ENCODE measurements at places on chromosomes 5 and 9.

- no peak for DNase-seq
These were observed 355.7 kb upstream of the IRX2 start for GRCh38 chr5:3107156-3107611.

- peak; percentile 89 for DNase-seq
These were observed 1.1 kb upstream of the SPRY4 start for GRCh38 chr5:142325725-142326479.

GRCh38 chr5:40503439-40503838, 176.3 kb upstream of the PTGER4 start:
- no peak for DNase-seq

GRCh38 chr9:92715488-92716231, 45.7 kb upstream of the IPPK start:
- no peak for DNase-seq

DNA sequence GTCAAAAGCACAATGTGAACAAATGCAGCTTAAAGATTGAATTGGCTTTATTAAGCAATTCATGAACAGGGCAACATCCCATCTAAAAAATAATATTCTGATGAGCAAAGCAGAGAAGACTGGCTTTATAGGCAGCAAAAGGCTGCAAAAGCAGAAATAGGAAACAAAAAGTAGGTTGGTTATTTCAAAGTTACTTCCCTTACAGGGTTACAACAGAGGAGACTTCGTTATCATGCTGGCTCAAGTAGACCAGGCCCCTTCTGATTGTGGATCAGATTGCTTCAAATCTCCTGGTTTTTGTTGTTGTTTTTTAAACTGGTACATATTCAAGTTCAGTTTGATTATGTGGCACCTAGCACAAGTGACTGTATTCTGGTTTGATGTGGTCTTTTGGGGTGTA, 73.1 kb downstream of the MAN2A1 start:
- DNase-seq: no peak

DNA sequence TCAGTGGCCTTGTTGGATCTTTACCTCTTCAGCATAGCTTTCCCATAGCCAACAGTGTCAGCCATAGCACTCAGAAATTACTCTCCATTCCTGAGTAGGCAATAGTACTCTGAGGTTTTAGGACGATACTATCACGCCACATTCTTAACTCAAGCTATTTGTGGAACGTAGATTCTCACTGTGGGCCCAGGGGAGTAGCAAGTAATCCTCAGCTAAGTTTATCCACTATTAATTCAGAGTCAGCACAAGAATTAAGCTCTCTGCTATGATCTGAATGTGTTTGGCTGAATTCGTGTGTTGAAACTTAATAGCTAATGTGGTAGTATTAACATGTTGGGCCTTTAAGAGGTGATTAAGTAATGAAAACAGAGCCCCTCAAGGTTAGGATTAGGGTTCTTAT, 858.8 kb upstream of the NUDT12 start:
- DNase-seq: no peak

- DNase-seq: no peak
These were observed 79.4 kb upstream of the ADRB2 start for GRCh38 chr5:148746826-148747535.

GRCh38 chr5:152736906-152737305, 331.8 kb upstream of the NMUR2 start:
- no peak for DNase-seq

DNA sequence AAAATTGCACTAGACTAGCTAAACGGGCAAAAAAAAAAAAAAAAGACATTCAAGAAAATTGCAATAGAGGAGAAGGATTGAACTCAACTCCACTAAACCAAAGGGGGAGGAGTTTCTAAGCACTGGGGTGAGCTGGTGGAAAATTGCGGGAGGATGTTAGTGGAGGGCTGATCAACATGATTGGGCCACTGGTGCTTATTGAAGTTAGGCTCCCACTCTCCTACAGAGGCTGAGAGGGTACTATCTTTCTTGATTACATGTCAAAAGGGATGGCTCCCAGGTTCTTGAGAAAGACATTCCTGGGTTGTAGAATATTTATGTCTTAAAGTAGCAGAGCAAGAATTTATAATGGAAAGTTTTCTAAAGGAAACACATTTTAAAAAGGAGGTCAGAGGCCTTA, 38.0 kb downstream of the CAMK4 start:
- no peak for DNase-seq

- no peak for DNase-seq
These were observed 406.6 kb downstream of the CTNND2 start for GRCh38 chr5:11497651-11498050.

- no peak for DNase-seq
These were observed 68.6 kb downstream of the MAPKAP1 start for GRCh38 chr9:125638239-125639045.

DNA sequence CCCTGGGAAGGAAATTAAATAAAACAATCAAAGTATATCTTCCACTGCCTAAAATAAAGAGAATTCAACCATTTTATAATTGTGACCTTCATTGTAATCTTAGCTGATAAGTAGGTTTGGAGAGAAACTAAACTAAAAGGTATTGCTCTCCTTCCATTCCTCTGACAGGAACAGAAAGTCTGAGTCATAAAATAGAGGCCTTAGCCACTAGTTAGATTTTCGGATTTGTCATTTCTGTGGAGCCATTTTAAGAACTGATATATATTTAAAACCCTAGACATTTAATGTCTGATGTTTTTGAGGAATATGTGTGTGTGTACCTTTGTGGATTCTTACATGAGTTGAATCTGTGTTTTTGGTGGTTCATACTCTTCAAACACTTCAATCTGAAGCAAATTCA, 11.8 kb upstream of the TMC1 start:
- DNase-seq: no peak

GRCh38 chr9:75938946-75939345, 48.5 kb downstream of the PCSK5 start:
- DNase-seq: no peak

- no peak for DNase-seq
These were observed 29.9 kb downstream of the PTGES start for GRCh38 chr9:129722913-129723312.

- no peak for DNase-seq
These were observed 81.1 kb downstream of the SEC61B start for GRCh38 chr9:99303177-99303576.

- DNase-seq: no peak
These were observed at the start of gene SPINK14 for GRCh38 chr5:148168246-148168645. TSS of gene SPINK14 (plus strand) at chr5:148168546. CDS start at chr5:148169733, 1,187 bp downstream.

DNA sequence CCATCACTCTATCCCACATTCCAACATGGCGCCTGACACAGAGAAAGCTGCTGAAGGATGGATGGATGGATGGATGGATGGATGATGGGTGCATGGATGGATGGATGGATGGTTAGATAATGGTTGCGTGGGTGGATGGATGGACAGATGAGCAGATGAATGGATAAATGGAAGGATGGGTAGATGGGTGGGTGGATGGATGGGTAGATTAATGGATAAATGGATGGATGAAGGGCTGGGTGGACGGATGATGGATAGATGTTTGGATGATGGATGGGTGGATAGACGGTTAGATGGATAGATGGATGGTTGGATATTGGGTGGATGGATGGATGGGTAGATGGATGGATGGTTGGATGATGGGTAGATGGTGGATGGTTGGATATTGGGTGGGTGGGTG, 4.5 kb downstream of the LCN12 start:
- no peak for DNase-seq

DNA sequence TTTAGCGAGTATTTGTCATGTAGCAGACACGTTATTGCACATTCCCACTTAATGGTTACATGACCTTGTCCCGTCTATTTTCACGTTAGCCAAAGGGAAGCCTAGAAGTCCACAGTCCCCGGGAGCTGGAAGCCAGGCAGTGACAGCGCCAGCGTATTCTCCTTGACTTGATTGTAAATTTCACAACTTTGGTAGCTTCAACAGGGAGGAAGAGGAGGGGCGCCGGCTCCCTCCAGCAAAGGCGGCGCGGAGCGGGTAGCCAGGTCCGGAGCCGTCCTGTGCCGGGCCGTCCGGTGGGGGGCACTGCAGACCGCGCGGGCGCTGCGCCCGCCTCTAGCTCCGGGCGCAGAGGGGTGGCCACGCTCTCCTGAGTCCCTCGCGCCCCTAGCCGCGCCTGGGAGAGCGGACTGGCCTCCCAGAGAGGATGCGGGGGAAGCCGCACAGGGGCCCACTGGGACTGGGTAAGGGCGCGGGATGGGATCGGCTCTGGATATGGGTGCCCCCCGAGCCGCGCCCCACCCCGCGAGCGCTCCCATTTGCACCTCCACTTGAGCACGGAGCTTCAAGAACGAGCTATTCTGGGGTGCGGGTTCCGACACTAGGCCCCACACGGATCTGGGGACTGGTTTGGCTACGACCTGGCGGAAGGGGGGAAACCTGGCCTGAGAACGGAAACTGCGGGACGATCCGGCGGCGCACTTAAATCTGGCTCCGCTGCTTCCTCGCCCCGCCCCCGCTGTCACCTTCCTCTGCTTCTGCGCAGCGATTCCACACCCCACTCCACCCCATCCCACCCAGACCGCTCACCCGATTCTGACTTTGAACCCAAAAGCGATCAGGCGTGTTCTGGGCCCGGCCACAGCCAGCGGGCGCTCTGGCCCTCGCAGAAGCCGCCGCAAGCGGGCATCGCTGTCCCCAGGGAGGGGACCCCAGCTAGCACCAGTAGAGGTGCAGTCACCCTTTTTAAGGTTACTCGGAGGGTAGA, 23.8 kb downstream of the KLF4 start:
- DNase-seq: peak; percentile 93

DNA sequence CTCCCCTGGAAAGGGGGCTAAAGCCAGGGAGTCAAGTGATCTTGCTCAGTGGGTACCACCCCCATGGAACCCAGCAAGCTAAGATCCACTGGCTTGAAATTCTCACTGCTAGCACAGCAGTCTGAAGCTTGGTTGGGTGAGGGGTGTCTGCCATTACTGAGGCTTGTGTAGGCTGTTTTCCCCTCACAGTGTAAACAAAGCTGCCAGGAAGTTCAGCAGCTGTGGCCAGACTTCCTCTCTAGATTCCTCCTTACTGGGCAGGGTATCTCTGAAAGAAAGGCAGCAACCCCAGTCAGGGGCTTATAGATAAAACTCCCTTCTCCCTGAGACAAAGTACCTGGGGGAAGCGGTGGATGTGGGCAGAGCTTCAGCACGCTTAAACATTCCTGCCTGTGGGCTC, 17.1 kb upstream of the EPB41L4A start:
- no peak for DNase-seq

DNA sequence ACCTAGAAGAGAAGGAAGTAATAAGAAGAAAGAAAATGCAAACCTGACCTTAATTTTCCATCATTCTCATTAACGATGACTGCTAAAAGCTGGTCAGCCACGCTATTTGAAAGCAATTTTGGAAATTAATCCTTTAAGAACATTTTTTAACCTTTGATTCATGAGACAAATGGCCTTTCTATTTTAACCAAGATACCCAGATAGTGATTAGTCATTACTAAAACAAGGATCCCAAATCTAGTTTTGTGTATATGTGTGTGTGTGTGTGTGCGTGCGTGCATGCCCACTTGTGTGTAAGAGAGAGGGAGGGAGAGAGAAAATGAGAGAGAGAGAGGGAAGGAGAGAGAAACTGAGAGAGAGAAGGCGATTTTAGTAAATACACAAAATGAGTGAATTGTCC, 329.5 kb downstream of the DEPDC1B start:
- DNase-seq: no peak

- no peak for DNase-seq
These were observed 301.6 kb downstream of the NR3C1 start for GRCh38 chr5:143101725-143102386.

GRCh38 chr9:31908891-31909480, 475.5 kb upstream of the ACO1 start:
- DNase-seq: no peak

GRCh38 chr5:147454996-147455677, 54.7 kb downstream of the DPYSL3 start:
- no peak for DNase-seq

- no peak for DNase-seq
These were observed at the start of gene FAM169A for GRCh38 chr5:74865804-74866595. TSS of gene FAM169A (minus strand) at chr5:74866387. CDS start at chr5:74841676, 24,711 bp downstream.

- DNase-seq: no peak
These were observed 715.2 kb upstream of the ZNF608 start for GRCh38 chr5:125461641-125462072.

- no peak for DNase-seq
These were observed 26.7 kb downstream of the FBXO10 start for GRCh38 chr9:37549527-37549926.

GRCh38 chr9:107870927-107871680, 381.5 kb upstream of the KLF4 start:
- DNase-seq: no peak

GRCh38 chr9:94805051-94805489, 78.6 kb downstream of the AOPEP start:
- DNase-seq: no peak

- no peak for DNase-seq
These were observed 2.0 kb downstream of the IER5L start for GRCh38 chr9:129175825-129176633.

DNA sequence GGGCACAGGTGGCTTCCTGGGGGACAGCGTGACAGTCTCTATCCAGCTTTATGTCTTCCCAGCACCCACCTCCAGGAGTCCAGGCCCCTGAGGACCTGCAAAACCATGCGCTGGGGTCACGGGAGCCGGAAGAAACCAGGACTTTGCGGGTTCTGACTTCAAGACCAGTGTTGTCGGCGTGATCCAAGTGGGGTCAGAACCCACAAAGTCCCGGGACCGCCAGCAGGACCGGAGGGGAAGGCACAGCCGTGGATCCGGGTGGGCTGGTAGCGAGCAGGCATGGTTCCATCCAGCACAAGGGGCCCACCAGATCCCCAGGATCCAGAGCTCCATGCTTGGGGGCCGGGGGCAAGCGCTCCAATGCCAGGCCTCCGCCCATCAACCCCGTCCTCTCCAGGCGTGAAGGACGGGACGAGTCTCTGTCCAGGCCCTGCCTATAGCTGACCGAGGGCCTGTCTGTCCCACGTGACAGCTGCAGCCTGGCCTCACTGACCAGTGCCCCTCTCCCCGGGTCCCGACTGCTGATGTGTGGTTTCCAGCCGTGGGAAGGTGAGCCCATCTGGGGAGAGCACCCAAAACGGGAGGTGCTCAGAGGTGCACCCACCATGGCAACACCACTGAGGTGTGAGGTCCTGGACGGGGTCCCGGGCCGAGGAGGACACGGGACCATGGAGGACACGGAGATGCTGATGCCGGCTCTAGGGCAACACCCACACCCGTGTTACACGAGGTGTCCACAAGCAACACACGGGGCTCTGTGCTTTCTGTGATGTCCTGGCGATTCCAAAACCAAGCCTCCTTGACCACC, 48.9 kb downstream of the SLC12A7 start:
- DNase-seq: no peak
